ENCODE measurements at places on chromosomes 5 and 9.
A peak's percentile ranks its signal among the peaks of the same experiment; 100 is the strongest.

DNA sequence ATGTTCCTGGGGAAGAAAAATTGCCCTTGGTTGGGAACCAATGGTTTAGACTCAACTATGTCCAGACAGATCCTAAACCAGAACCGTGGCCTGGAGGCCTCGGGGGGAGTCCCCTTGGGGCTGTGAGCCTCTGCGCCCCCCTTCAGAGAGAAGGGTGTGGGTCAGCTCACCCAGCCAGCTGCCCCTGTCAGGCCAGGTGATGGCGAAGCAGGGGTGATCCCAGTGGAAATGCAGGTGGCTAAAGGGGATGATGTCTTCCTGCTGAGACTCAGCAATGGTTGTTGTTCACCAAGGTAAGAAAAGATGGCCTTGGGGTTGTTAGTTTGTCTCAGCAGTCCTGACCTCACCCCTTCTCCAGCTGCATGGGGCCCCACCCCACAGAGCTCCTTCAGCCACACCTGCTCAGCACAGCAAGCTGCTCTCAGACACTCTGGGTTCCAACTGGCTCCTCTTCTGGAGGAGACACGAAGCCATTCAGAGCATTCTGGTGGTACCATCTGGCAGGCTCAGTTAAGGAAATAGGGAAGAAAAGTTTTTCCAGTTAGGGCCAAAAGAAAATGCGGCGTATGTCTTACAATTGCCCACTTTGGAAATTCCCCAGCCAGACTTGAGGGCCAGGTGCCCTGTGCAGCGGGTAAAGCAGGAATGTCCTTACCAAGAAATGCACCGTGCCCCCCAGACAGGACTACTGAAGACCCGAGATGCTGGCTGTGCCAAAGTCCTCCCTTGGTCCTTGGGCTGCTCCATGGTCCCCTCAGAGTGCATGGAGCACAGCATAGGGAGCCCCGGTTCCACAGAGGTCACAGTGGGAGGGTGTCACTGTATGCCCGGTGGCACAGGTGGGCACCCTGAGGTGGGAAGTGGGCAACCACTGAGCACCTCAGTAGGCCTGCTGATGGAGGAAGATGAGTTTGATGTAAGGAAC lies 90.2 kb downstream of the NSUN2 start:
- DNase-seq: no peak

- no peak for DNase-seq
These were observed 246.6 kb downstream of the ENC1 start for GRCh38 chr5:74393943-74394342.

DNA sequence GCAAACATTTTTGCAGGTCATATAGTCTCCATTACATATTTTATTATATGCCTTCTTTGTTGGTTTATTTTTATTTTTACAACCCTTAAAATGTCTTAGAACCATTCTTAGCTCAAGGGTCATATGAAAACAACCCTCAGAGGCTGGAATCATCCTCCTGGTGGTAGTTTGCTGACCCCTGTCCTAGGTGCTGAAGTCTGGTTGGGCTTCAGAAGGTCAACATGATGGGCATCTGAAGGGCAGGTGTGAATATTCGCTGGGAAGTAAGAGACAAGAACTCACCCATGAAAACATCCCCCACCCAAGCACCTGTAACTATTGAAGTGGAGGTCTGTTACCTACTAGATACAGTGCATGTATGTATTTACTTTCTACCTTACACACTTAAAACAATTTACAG lies 75.4 kb downstream of the OSMR start:
- DNase-seq: no peak

DNA sequence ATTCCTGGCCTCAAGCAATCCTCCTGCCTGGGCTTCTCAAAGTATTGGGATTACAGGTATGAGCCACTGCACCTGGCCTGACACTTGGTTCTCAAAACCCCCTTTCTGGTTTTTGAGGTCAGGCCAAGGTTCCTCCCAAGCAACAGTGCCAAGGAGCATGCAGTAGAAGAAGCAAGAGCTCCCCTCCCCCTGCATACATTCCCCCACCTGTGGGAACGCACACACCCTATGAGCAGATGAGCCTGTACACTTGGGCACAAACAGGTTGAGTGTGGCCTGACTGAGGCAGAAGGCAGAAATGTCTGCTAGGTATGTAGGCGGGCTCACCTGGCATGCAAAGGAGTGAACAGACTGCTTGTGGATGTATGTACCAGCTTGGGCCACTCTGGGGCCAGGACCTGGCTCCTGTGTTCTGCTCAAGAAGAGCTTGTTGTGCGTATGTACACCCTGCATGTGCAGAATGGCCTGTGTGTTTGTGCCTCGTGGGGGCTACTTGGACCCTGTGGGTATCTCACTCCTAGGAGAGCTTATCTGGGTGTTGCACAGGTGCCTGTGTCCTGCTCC lies 1.7 kb downstream of the GPRIN1 start:
- DNase-seq: no peak

- DNase-seq: no peak
These were observed 402.7 kb downstream of the SPOCK1 start for GRCh38 chr5:137096149-137097103.

DNA sequence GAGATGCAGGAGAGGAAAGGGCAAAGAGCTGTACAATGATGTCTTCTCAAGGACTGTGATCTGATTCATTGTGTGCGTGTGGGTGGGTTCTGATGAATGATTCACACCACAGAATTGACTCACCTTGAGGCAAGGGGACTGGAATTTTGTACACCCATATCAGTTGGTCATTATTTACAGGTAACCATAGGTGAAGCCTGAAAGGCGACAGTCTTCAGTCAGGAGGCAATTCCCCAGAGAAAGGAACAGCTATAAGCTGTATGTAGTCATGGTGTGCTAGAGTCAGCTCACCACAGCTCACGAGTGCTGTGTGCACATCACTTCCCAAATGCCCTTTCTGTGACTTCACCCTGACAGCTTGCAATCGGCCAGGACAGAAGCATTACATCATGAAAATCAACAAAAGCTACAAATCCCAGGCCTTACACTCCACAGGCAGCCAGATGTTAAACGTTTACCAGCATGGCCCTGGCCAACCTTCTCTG lies 87.6 kb upstream of the RPS23 start:
- no peak for DNase-seq

DNA sequence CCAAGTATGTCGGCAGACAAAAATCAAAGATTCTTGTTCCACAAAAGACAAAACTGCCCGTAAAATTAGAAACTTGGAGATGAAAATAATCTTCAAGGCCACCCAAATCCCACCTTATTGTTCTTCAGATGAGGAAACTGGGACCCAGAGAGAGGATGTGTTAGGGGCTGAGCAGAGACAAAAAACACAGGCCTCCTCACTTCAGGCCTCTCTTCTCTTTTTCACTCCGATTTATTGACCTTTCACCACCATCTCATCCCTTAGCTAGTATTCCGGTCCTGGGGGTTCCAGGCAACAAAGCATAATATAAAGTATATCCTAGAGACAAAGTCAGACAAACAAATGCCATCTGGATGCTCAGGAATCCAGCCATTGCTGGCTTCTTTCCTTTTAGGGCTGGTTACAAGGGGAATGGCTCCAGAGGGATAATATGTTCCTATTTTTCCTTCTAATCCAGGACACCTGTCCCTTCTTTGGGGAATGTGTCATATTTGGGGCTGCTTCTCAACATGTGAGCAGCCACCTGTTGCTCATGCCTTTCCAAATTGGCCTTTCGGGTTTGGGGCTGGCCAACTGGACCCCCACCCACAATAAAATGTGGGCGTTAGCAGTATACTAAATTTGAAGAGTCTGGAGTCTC lies 42.2 kb upstream of the AFAP1L1 start:
- DNase-seq: no peak

DNA sequence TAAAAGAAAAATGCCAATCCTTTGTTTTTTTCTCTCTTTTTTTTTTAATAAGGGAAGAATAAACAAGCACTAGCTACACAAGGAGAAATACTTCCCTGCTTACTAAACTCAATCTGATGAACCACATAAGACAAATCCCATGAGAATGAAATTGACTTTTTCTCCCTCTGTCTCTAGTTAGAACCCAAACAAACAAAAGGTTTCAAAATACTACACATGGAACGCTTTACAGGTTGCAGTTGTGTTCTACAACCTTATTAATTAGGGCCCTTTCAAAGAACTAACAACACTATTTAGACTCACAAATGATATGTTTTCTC lies 124.5 kb downstream of the PDE4D start:
- no peak for DNase-seq

GRCh38 chr5:103224894-103225246 lies 33.7 kb upstream of the MACIR start:
- no peak for DNase-seq

GRCh38 chr9:76394195-76394959 lies at the start of gene RFK:
Gene RFK (minus strand): TSS chr9:76394426. CDS start chr9:76394171, 255 bp downstream.
- DNase-seq: peak; percentile 91

DNA sequence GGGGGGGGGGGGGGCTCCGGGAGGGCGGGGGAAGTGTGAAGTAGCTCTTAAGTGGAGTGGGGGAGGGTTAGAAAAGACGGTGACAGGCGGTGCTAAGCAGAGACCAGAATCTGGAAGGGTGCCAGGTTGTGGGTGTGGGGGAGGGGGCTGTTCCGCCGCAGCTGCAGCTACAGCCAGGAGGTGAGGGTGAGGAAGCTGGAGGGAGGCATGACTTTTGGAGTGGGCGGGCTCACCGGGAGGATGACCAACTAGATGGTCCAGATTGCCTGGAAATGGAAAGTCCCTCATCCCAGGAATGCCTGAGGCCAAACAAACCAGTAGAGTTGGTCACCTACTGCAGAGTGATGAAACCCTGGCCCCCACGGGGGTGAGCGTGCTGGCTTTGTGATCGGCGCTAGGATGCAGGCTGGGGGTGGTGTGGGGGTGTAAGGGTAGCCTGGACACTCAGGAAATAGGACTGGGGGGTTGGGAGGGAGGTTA lies 158.1 kb upstream of the SHB start:
- peak; percentile 16 for DNase-seq

GRCh38 chr5:119582987-119583386 lies 46.4 kb upstream of the FAM170A start:
- no peak for DNase-seq

DNA sequence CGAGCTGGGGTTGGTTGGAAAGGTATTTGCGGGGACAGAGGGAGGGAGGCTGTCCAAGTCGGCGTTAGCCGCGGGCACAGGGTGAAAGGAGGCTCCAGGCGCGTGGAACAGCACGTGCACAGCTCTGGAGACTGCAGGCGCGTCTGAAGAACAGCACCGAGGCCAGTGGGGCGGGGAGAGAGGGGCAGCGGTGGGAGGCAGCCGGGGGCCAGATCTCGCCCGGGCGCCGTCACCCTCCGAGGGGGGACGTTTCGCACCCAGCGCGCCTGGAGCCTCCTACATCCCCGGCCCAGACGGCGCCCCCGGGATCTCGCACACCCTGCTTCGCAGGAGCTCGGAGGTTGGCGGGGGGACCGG lies 79.6 kb downstream of the NTNG2 start:
- peak; percentile 27 for DNase-seq

DNA sequence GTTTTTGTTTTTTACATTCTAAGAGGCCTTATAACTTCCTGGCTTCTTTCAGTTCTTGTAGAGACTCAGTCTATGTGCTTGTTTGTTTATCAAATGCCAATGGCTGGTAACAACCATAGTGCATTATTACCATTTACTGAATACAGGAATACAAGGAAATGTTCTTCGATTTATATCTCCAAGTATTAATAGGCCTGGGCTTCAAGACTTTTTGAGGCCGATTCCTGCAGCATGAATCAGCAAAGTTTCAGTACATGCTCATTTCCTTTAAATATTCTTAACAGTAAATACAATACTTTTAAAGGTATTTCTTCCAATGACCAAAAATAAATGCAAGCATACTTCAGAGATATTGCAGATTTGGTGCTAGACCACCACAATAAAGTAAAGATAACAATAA lies 535.3 kb downstream of the EFNA5 start:
- no peak for DNase-seq

DNA sequence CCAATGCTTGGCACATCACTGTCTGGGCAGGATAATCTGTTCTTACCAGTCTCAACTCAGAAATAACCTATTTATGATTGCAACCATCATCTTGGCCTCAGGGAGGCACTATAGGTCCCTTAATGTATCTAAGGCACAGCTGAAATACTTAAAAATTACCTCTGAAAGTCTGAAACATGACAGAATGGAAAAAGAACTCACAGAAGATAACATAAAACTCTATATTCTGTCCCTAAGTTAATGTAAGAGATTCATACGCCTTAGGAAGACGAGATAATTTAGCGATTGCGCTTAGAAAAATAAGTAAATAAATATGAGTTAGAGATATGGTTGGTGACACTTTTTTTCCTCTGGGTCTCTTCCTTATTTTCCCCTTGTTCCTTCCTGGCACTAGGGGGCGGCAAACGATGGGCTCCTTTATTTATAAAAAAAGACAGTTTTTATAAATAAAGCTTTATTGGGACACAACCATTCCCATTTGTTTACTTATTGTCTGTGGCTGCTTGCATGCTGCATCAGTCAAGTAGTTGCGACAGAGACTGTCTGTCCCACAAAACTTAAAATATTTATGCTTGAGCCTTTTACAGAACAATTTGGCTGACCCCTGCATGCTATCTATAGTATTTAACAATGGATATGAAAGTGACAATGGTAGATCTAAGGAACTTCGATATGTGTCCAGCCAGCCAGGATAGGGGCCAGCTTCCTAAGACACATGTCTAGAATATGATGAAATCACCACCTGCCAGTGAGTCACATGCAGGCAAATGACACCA lies 79.6 kb downstream of the PDE4D start:
- DNase-seq: no peak

GRCh38 chr9:84705128-84705527 lies 35.6 kb downstream of the NTRK2 start:
- no peak for DNase-seq

DNA sequence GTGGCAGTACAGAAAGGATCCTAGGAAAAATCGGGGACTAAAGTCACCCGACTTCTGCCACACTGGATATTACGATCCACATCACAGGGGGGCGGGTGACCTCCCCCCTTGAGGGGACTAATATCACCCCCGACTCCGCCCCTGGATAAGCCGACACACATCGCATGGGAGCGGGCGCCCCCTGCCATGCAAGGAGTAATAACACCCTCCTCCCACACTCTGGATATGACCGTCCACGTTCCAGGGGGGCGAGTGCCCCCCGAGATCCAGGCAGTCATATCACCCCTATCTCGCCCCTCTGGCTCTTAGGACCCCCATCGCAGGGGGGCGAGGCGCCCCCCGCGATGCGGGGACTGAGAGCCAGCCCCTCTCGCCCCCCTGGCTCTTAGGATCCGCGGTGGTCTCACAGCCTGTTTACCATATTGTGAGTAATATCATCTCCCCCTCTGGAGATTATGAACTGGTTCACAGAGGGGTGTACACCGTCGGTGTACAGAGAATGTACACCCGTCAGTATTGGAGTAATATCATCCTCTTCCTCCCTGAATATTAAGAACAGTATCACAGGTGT lies 423.0 kb downstream of the DIRAS2 start:
- no peak for DNase-seq

- DNase-seq: no peak
These were observed 43.6 kb downstream of the ADAM19 start for GRCh38 chr5:157532022-157532421.
